Stimulated activated CD4-positive, alpha-beta T cell treated with anti-CD3 and anti-CD28 coated beads, Interleukin-15, amount 100 ng/mL, for 1 hour (primary cell): ENCODE measurements at places on chromosomes 7 and 10.

- no peak for DNase-seq
Observed at GRCh38 chr10:71512761-71513539, 116.2 kb downstream of the CDH23 start.

GRCh38 chr10:110556969-110557601 is 10.4 kb upstream of the SMC3 start:
- DNase-seq, result peak; percentile 36

- DNase-seq, result no peak
Observed at GRCh38 chr10:112260831-112261230, 22.4 kb upstream of the TECTB start.

DNA sequence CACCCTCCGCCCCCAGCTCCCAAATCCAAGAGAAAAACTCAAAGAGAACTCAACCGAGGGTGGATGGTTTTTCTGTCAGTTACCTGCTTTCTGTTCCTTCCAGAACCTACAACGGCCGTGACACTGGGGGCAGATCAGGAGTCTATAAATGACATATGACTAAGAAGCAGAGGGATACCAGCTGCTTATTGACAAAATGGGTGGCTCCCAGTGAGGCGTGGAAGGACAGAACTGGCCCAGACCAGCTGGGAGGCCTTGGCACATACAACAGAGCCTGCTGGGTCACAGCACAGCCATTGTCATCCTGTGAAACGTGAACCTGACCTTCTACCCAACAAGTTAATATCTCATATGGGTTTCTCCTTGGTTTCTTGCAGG is 84.3 kb upstream of the ADRB1 start:
- DNase-seq, result no peak

GRCh38 chr10:22501413-22501812 is 156.1 kb downstream of the SPAG6 start:
- no peak for DNase-seq
